GM23248 (cell line): ENCODE measurements at places on chromosomes 5 and 9. TPM values are rescaled to one million over a fixed set of nuclear protein-coding genes. Genes with fewer than 3 reads are reported as not detected.

GRCh38 chr9:5988265-5988664 is 27.2 kb downstream of the RANBP6 start:
- no peaks in the 10 kb centered on the region for H3K27me3 ChIP-seq
- H3K36me3 ChIP-seq = peaks cover 4% of the 10 kb centered on the region; the same call in 1 of the 2 replicates
- no peak for DNase-seq

DNA sequence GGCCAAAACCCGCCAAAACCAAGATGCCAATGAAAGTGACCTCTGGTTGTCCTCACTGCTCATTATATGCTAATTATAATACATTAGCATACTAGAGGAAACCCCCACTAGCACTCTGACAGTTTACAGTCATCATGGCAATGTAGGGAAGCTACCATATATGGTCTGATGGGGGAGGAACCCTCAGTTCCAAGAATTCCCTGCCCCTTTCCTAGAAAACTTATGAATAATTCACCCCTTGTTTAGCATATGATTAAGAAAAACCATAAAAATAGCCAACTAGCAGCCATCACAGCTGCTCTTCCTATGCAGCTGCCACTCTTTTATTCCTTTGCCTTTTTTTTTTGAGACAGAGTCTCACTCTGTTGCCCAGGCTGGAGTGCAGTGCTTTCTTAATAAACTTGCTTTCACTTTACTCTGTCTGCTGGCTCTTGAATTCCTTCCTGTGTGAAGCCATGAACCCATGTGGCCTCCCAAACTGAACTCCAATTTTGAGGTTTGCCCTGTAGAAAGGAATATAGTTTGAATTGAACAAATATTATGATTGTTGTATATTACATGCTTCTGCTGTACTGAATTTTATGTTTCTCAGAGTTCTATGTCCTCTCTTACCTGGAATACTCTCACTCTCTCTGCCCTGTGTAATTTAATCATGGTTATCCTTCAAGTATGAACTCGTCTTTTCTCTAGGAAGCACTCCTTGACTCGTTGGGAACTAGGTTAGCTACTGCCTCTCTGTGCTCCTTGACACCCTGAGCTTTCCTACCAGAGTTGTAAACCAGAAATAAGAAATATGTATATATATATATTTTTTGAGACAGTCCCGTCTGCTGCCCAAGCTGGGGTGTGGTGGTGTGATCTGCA is 59.8 kb downstream of the KIAA1958 start:
- H3K36me3 ChIP-seq = no peaks in the 10 kb centered on the region
- no peak overlapping the region for H3K4me3 ChIP-seq
- H3K27me3 ChIP-seq = no peaks in the 10 kb centered on the region

- no peak for DNase-seq
- no peaks in the 10 kb centered on the region for H3K27me3 ChIP-seq
- H3K27ac ChIP-seq = no peak overlapping the region
- no peaks in the 10 kb centered on the region for H3K36me3 ChIP-seq
- no peaks in the 10 kb centered on the region for H3K4me1 ChIP-seq
These were observed 28.7 kb downstream of the ANKRD34B start for GRCh38 chr5:80541392-80541791.

GRCh38 chr5:58071566-58071965 is 388.3 kb downstream of the PLK2 start:
- no peaks in the 10 kb centered on the region for H3K4me1 ChIP-seq
- no peaks in the 10 kb centered on the region for H3K27me3 ChIP-seq
- H3K27ac ChIP-seq = no peak overlapping the region

GRCh38 chr5:6899221-6899620 is 186.0 kb downstream of the TENT4A start:
- DNase-seq = peak; percentile 46
- H3K4me3 ChIP-seq = no peak overlapping the region
- H3K36me3 ChIP-seq = no peaks in the 10 kb centered on the region
- no peaks in the 10 kb centered on the region for H3K4me1 ChIP-seq
- H3K27me3 ChIP-seq = no peaks in the 10 kb centered on the region

DNA sequence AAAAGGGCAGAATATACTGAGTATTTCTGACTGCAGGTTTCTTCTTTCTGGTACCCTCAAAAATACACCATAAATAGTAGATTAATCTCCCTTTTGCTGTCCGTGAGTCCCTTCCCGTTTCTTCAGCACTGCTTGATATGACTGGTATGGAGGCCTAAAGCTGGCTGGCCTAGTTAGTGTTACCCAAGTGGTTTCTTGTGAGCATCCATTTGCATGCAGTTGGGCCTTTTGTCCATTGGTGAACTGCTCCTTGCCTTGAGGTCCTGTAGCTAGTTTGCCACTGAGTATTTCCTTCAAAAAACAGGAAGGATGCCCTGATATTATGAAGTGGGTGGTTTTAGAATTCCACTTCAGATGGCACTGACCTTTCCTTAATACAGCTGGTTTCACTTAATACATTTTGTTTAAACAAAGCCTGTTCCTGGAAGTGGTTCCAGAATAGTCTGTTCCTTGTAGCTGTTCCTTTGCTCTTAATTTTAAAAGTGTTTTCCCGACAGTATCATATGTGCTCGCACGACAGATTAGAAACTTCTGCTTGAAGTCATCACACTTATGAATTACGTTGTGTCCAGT is 40.0 kb upstream of the ABL1 start:
- H3K27me3 ChIP-seq = no peaks in the 10 kb centered on the region
- H3K36me3 ChIP-seq = no peaks in the 10 kb centered on the region
- DNase-seq = peak; percentile 53
- H3K27ac ChIP-seq = peak overlapping the region; percentile 83
- H3K4me1 ChIP-seq = peaks cover 19% of the 10 kb centered on the region

GRCh38 chr5:64213531-64213930 is 47.9 kb downstream of the RNF180 start:
- H3K4me3 ChIP-seq = no peak overlapping the region
- peaks cover 7% of the 10 kb centered on the region; the same call in 1 of the 2 replicates for H3K4me1 ChIP-seq
- no peak overlapping the region for H3K27ac ChIP-seq
- H3K36me3 ChIP-seq = no peaks in the 10 kb centered on the region

DNA sequence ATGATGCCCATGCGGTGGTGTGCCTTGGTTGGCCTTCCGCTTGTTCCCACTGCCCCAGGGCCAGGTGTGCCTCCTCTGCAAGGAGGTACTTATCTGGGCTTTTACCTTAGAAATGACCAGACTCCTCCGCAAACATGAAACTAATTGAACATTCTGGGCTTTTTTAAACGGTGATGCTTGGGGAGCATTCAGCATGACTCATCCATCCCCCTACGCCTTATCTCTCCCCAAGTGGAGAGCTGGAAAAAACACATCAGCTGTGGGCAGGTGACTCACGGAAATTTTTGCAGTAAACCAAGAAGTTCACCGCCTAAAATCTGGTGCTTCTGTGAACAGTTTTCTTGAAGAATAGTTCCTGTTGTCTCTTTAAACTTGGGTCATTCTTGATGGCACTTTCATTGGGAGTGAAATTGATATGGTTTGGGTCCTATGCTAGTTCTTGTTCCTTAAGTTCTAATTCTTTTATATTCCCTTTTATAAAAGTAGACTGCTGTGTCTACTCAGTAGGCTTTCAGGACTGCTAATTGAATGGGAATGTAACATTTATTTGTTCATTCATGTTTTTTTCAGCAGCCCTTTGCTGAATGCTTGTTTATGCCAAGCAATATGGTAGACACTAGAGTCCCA is 39.6 kb downstream of the SFXN1 start:
- DNase-seq = peak; percentile 87
- no peaks in the 10 kb centered on the region for H3K27me3 ChIP-seq
- peaks cover 43% of the 10 kb centered on the region for H3K36me3 ChIP-seq
- peaks cover 10% of the 10 kb centered on the region for H3K4me1 ChIP-seq

DNA sequence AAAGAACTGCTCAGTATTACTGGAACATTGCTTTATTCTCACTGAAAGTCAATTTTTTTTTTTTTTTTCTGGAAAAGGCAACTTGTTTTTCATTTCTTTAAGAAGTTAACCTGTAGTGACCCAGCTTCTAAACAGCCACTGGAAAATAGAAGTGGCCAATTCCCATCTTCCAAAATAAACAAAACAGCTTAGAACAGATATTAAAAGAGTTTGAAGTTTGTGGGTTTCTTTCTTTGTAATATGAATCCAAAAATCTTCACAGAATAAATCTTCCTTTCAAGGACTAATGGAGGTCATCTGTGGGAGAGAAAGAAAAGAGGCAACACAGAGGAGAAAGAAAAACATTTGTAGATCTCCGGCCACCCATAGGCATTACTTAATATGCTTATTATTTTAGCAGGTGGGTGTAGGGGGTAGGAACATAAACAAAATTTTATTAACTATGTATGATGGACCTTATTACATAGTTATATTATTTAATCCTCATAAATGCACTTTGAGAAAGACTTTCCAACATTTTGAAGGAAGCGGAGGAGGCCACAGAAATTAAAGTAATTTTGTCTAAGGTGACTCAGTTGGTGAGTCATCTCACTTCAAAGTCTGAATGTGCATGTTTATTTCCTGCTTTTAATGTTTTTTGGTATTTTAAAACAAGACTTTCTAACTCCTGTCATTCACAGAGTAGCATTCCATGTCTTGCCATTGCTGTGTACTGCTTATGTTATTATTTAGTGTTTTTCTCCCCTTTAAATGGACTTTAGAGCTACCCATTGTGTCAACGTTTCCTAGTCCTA is 1791.8 kb upstream of the WWC1 start:
- no peak overlapping the region for H3K27ac ChIP-seq
- no peaks in the 10 kb centered on the region for H3K27me3 ChIP-seq
- H3K4me3 ChIP-seq = no peak overlapping the region
- no peak for DNase-seq
- H3K4me1 ChIP-seq = no peaks in the 10 kb centered on the region
- no peaks in the 10 kb centered on the region for H3K36me3 ChIP-seq

GRCh38 chr5:14801792-14802191 is 69.8 kb downstream of the ANKH start:
- H3K4me1 ChIP-seq = peaks cover 6% of the 10 kb centered on the region
- H3K36me3 ChIP-seq = no peaks in the 10 kb centered on the region

The LCN2 gene
- total RNA-seq = not detected in 2 replicates

The RGP1 gene
- total RNA-seq = 19.1 and 20.0 TPM in 2 replicates

The TMEM174 gene
- not detected in 2 replicates for total RNA-seq
